ENCODE measurements at places on chromosomes 6 and 20. TPM values are rescaled to one million over a fixed set of nuclear protein-coding genes. Genes with fewer than 3 reads are reported as not detected.

The OSBPL2 gene
- 25.0 TPM for total RNA-seq

The EPPIN gene
- total RNA-seq, result not detected

The COX4I2 gene
- not detected for total RNA-seq

The CLDN20 gene
- not detected for total RNA-seq

DNA sequence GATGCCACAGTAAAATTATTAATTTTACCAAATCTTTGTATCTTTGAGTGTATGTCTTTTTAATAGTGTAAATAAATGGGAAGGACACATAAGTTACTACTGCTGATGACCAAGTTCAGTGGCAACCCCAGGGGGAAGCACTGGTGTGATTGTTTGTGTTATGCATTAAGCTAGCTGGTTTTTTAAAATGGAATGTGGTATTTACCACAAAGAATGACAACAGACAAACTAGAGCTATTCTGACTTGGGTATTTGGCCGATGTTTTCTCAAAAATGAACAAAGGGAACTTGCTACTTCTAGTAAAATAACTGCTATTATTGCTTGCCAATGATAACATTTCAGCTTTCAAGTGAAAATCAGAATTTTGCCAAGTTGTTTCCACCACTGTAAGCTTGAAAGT lies 2.9 kb downstream of the FNDC1 start:
- DNase-seq, result no peak

GRCh38 chr20:11467436-11467835 lies 450.3 kb upstream of the BTBD3 start:
- DNase-seq, result no peak

GRCh38 chr6:32838114-32838958 lies at the start of gene TAP2:
TAP2 (minus strand) TSS chr6:32838739; CDS start chr6:32838233, 506 bp downstream.
- peak; percentile 96 for DNase-seq

GRCh38 chr6:36655085-36655724 lies 23.3 kb upstream of the CDKN1A start:
- no peak for DNase-seq

- DNase-seq, result no peak
These were observed 113.7 kb downstream of the CDH26 start for GRCh38 chr20:60071965-60072364.

GRCh38 chr6:117311726-117312125 lies 46.4 kb downstream of the VGLL2 start:
- DNase-seq, result no peak

DNA sequence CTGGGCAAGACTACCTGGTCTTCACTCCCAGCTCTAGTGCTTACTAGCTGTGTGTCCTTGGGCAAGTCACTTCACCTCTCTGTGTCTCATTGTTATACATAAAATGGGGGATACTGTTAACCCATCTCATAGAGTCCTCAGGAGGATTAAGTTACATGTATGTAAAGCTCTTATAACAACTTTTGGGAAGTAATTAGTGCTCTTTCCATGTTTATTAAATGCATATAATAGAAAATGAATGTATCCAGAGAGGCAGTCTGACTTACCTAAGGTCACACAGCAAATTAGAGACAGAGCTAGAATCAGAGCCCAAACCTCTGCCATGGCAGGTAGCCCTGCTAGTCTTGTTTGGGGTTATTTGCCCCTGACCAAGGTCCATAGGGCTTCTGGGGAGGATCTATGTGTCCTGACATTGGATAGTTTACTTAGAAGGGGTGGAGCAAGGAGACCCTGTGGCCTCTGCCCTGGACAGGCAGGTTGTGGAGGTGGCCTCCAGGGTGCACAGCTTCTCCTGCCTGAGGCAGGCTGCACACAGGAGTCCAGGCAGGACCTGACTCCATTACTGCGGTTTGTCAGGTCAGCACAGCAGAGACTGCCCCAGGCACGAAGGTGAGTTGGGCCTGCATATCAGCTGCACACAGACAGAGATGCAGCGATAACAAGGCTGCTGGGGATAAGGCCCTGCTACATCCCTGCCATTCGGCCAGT lies 8.4 kb upstream of the MAPK13 start:
- no peak for DNase-seq

DNA sequence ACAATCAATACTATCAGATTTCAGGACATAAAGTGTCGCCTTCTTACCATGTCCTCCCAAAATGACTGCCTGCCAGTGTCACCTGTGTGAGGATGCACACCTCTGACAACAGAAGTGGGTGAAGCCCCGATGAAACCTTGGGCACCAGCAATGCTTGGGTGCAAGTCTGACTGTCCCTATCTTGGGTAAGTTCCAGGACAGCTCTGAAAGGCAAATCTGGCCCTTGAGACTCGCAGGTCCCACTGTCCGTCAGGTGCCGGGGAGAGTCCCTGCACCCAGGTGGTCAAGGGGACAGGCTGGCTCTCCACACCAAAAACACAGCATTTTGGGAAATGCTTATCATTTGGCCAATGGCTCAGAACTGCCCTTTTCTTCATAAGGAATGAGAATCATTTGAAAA lies 43.3 kb downstream of the EZR start:
- DNase-seq, result no peak

All from breast epithelium (tissue), 4 donors.